Activated CD4-positive, alpha-beta T cell treated with anti-CD3 and anti-CD28 coated beads, Interleukin-10, Interleukin-2, amounts not matched to agents 100 ng/mL and 50 ng/mL, durations not matched to agents 16 hours and 8 hours (primary cell): ENCODE measurements at places on chromosomes 7 and 10.
A peak's percentile ranks its signal among the peaks of the same experiment; 100 is the strongest.

DNA sequence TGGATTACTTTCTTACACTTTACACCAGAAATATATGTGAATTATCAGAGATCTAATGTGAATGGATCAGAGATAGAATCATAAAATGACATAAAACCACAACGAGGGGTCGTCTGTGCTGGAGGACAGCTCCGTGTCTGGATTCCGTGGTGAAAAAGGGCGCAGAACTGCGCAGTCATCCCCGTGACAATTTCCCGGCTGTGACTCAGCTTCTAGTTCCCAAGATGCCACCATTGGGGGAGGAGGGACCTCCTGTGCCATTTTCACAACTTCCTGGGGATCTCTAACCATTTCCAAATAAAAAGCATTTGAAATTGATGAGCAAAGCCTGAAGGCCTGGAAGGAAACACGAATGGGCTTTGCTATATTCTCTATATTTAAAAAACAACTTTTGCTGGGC, 72.1 kb downstream of the PDGFA start:
- no peak for DNase-seq

DNA sequence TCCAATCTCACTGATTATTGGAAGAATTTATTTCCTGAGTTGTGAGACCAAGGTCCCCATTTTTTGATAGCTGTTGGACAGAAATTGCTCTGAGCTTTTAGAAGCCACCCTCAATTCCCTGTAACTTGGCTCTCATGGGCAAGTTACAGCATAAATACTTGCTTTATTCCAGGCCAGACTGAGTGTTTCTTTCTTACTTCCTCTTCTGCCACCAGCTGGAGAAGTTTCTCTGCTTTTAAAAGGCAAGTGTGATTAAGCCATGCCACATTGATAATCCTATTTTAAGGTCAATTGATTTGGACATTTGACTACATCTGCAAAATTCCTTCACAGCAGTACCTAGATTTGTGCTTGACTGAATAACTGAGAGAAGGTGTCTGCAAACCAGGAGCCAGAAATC, 14.1 kb upstream of the TAS2R41 start:
- no peak for DNase-seq

- DNase-seq: no peak
Observed at GRCh38 chr7:45074528-45075354, 14.0 kb downstream of the NACAD start.

DNA sequence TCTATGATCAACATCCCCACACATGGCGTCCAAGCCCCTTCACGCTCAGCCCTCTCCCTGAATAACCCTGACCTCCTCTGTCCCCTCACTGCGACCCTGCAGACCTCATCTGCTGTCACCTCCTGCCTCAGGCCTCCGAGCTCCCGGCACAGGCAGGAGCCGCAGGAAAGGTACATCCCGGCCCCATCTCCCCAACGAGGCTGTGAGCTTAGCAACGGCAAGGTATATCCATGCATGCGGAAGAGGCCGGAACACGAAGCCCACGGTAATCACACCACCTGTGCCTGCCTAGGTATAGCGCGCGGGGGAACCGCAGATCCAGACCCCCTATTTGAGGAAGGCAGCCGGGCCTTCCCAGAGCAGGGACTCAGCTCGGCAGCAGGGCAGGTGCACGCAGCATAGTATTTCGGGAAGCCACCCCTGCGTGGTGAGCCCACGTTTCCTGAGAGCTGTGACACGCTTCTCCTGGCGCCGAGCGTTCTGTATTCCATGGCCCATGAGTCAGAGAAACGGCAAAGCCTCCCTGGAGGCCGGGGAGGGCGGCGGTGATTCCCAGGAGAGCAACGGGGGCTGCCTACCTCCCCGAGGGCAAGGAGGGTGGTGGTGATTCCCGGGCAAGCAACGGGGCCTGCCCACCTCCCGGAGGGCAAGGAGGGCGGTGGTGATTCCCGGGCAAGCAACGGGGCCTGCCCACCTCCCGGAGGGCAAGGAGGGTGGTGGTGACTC, 50.1 kb upstream of the DNAAF5 start:
- no peak for DNase-seq

GRCh38 chr10:104430360-104430759, 76.7 kb downstream of the CFAP58 start:
- no peak for DNase-seq

DNA sequence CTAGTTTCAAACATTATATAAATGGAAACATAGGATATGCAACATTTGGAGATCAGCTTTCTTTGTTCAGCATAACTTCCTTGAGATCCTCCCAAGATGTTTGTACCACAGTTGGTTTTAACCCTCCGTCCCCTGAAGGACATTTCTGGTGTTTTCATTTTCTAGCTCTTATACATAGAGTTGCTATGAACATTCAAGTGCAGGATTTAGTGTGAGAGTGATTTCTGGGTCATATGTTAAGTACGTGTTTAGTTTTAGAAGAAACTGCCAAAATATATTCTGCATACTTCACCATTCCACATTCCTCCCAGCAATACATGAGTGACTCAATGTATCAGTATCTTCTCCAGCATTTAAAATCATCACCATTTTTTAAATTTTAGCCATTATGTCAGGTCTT, 588.7 kb upstream of the PFKP start:
- DNase-seq: no peak

DNA sequence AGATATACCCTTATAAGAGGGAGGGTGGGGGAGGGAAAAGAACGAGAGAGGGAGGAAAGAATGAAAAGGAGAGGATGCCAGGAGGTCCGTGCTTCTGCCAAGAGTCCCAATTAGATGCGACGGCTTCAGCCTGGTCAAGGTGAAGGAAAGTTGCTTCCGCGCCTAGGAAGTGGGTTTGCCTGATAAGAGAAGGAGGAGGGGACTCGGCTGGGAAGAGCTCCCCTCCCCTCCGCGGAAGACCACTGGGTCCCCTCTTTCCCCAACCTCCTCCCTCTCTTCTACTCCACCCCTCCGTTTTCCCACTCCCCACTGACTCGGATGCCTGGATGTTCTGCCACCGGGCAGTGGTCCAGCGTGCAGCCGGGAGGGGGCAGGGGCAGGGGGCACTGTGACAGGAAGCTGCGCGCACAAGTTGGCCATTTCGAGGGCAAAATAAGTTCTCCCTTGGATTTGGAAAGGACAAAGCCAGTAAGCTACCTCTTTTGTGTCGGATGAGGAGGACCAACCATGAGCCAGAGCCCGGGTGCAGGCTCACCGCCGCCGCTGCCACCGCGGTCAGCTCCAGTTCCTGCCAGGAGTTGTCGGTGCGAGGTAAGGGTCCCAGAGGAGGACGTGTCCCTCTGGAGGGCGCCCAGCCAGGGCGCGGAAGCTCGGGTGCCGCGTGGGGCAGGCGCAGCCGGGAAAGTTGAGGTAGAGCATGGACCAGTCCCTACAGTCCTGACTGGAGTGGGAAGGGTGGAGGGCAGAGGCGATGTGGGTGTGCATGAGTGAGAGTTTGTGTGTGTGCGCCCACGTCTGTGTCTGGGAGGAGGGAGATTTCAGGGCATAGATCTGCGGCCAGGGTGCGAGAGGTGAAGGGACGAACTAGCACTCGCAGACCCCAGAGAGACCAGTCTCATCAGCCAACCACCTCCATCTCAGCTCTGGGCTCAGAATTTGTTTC, 844 bp downstream of the GRM3 start:
- no peak for DNase-seq

DNA sequence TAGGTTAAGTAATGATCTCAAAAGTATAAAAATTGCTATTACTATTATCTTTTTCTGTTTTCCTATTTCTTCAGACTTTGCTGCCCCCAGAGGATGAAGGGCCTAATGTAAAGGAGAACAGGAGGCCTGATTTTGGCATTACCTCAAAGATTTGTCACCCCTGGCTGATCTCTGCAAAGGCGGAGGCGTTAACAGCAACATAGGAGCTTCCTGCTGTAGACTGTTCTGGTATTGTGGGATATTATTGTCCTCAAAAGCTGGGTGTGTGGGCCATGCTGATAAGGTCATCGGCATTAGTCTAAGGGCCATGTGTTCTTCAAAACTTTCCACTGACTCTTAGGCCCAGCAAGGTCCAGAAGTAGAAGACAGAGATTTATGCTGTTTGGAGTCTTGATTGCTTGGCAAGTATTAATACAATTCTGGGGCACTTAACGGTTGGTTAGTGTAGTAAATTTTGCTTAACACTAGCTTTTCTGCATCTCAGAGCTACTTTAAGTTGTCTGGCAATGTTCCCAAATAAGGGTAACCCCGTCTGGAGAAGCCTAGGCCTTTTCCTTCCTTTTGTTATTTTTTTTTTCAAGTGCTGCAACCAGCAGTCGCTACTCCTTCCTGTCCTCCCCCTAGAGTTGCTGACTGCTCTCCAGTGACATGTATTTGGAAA, 14.0 kb upstream of the ENTPD1 start:
- no peak for DNase-seq

- DNase-seq: no peak
Observed at GRCh38 chr10:110648692-110649346, 4.7 kb downstream of the RBM20 start.

- DNase-seq: peak; percentile 21
Observed at GRCh38 chr7:153193144-153193595, 433.6 kb downstream of the ACTR3B start.

- no peak for DNase-seq
Observed at GRCh38 chr10:61655335-61655851, 7.3 kb upstream of the CABCOCO1 start.

- peak; percentile 9 for DNase-seq
Observed at GRCh38 chr7:98617051-98617959, at the start of gene NPTX2. Gene NPTX2, plus strand, starts transcription at chr7:98617285. Its CDS starts 177 bp downstream, at chr7:98617462.

- no peak for DNase-seq
Observed at GRCh38 chr7:8391353-8392062, 41.9 kb upstream of the NXPH1 start.

DNA sequence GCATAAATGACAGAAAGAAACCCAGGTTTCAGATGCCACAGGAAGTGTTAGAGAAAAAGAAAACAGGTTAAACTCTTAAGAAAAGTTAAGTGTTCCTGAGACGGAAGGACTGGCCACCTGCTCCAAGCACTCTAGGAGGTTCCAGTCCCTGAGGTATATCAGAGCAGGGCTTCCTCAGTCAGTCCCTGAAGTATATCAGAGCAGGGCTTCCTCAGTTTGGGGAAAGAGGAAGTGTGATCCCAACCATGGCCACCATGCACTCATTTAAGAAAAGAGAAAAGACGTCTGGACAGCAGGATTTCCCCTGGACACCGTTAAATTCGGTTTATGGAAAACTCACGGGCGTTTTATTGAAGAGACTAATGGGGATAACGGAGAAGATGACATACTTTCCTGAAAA, 133.4 kb upstream of the PFKP start:
- DNase-seq: no peak

DNA sequence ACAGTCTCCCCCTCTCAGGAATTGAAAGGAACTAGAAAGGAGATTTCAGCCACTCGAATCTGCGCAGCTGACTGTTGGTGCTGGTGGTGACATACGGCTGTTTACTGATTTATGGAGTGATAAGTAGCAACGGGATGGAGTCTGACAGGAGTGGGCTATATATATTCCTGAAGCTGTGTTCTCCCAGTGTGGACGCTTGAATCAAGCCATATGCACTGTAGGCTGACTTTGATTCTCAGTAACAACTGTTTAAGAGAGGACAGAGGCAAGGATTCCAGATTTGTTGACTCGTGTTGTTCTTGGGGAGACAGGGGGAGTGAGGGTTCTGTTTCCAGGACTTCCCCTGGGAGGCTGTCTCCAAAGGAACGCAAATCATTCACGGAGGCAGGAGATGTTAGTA, 260.1 kb upstream of the AUTS2 start:
- DNase-seq: no peak

DNA sequence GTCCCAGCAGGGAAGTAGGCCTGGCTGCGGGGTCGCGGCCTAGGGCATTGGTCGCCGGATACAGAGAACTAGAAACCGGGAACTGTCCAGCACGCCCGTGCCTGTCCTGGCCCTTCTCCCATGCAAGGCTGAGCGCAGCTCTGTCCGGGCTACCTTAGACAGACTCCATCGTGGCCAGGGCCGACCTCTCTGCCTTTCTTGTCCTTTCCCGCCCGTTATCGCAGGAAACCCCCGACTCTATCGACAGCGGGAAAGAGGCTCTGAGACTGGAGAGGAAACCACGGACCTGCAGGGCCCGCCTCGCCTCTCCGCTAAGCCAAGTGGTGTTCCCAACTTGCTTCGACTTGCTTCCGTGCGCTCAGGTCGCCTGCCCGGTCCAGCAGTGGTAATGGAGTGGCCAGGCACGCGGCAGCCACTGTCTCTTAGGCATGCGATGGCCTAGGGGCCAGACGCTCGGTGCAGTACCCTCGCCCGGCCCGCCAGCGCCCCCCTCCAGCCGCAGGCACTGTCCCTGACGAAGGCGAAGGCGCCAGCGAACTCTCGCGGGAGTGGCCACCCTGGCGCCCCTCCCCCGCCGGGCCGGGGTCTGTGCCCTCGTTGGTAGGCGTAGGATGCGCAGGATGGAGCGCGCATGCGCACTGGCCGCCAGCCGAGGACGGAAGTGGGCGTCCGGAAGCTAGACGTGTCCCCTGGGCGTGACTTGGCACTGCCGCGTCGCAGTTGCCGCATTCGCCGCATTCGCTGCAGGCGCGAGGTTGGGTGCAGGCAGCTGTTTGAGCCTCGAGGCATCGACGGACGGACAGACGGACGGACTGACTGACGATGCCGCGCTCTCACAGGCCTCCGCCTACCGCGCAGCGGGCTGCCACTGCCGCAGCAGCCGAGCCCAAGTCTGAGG, 54.4 kb downstream of the MCMBP start:
- peak; percentile 17 for DNase-seq

DNA sequence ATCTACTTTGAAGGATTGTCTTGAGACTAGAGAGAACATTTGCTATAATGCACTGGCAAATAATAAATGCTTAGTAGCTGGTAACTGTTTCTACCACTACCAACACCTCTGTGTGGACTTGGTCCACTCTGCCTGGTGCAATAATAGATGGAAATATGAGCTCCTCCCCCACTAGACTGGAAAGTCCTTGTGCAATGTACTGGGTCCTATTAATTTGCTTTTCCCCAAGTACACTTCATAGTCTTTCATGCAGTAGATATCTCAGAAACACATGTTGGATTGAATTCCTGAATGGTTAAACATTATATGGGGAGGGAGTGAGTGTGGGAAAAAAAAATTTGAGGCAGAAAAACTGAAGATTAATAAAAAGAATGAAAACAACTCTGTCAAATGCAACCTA, 119.3 kb downstream of the C10orf90 start:
- DNase-seq: no peak

- no peak for DNase-seq
Observed at GRCh38 chr10:58488921-58489320, 23.8 kb upstream of the BICC1 start.

GRCh38 chr10:26544932-26545331, 106.8 kb downstream of the APBB1IP start:
- no peak for DNase-seq
